RWPE1 (cell line): ENCODE measurements at places on chromosomes 11 and 22.

DNA sequence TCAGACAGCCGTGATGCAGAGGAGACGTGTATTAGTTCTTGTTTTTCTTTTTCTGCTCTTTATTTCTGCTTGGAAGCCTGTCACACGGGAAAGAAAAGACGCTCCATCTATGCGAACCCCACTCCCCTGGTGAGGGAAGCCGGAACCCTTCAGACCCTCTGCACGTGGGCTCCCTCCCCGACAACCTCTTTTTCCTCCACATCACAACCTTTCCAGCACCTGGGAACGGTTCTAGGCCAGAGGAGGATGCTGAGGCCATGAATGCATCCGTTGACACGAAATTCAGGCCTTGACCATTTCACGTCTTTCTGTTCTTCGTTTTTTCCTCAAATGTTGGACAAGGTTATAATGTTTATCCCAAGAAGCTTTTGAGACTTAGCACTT lies 85.3 kb upstream of the WNT7B start:
- no peak for DNase-seq

DNA sequence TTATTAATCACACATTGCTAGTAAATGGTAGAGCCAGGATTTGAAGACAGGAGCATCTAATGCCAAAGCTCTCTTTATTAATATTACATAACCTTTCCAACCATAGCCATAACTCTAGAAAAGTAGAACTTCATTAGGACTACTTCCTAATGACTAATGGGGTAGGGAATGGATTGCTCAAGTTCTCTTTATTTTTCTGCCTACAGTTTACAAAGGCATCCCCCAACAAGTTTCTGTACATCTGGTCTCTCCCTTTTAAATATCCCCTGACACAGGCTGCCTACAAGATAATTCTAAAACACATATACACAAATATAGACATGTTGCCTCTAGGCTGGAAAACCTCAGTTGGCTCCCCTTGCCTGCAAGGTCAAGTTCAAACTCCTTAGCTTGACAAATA lies 534.9 kb downstream of the SOX6 start:
- no peak for DNase-seq

DNA sequence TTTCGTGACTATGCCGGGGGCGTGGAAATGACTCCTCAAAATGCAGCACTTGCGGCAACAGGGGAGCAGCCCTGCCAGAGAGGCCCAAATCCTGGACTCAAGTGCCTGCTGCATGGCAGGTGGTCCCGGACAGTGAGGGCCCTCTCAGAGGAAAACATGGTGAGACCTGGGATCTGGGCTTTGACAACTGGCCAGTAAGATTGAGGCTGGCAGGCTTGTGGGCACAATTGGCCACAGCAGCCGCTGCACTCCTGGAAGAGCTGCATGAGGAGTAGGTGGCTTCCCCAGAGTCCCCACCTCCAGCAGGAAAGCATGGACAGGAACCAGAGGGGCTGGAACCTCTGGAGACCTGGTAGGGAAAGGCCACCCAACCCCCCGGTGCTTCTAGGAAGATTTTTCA lies 13.4 kb downstream of the LINC01488 start:
- no peak for DNase-seq

GRCh38 chr11:2701230-2701629 lies 1.4 kb upstream of the KCNQ1OT1 start:
- no peak for DNase-seq

GRCh38 chr11:47329987-47330931 lies 22.2 kb downstream of the MYBPC3 start:
- DNase-seq = no peak

GRCh38 chr11:1254086-1254648 lies 31.3 kb downstream of the MUC5B start:
- DNase-seq = no peak

- DNase-seq = no peak
Measured at GRCh38 chr22:30564045-30564760, 10.3 kb downstream of the GAL3ST1 start.

DNA sequence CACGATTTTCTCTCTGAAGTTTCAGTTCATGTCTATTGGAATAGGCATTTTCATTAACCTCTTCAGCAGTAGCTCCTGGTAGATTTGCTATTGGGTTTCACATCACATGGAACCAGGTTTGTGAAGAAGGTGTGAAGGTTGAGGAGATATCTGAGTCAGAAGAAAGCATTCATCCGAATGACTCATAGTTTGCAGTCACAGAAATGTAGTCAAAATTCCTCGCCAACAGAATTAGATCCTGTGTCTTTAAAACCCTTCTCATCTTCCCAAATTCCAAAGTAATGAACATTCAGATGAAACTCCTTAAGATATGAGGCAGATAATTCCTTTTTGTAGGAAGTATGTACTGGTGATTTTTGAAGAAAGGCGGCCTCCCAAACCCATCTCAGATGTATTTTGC lies 125.0 kb upstream of the LARGE1 start:
- no peak for DNase-seq
